ENCODE measurements at places on chromosomes 6 and 20. TPM values are rescaled to one million over a fixed set of nuclear protein-coding genes. Genes with fewer than 3 reads are reported as not detected.

BTN1A1 gene
- total RNA-seq = not detected

F13A1 gene
- total RNA-seq = 0.16 TPM

CD24 gene
- total RNA-seq = 1,378 TPM

CLDN20 gene
- not detected for total RNA-seq

TFAP2D gene
- not detected for total RNA-seq

PDE7B gene
- 0.33 TPM for total RNA-seq

TAGAP gene
- total RNA-seq = not detected

FAM83C gene
- total RNA-seq = not detected

MYMX gene
- 0.25 TPM for total RNA-seq
